Urinary bladder (tissue), 4 donors: ENCODE measurements at places on chromosomes 7 and 10.

DNA sequence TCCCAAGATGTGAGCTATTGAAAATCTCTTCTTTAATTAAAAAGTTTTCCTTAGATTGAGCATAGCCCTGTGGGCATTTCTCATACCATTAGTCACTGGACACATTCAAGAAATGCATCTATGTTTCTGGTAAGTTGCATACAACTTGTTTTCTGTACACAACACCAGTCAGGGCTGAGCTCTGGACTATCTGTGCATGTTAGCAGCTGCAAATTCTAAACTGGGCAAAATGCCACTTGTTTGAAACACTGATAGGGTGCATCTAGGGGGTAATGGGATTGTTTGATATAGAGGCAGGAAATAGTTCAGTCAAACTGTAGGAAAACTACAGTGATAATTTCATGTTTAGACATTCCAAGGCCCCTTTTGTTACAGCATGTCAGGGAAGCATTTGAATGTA lies 145.6 kb upstream of the NPY start:
- no peak for DNase-seq

DNA sequence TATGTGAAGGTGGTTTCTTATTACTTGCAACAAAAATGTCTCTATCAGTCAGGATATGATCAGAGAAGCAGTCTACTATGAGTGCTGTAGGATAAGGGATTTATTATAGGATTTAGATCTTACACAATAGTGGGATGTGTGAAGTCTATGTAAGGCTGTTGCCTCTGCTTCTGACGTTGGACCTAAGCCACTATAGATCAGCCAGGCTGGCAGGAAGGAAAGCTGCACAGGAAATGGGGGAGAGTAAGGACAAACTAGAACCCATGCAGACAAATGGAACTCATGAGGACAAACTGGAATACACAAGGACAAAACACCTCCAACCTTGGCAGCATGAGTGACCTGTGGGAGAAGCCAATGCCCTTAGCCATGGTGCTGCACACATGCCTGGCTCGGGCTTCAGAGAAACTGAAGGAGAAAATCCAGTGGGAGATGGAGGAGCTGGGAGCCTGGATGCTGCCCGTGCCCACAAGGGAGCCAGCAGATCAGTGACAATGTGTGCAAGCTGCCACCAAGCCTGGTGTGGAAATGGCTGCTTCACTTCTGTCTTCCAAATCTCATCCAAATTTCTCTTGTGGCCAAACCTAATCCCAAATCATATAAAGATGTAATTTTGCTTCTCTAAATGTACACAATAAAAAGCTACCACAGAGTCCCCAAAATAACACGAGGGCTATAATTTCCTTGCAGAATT lies 147.0 kb upstream of the PCGF5 start:
- no peak for DNase-seq

DNA sequence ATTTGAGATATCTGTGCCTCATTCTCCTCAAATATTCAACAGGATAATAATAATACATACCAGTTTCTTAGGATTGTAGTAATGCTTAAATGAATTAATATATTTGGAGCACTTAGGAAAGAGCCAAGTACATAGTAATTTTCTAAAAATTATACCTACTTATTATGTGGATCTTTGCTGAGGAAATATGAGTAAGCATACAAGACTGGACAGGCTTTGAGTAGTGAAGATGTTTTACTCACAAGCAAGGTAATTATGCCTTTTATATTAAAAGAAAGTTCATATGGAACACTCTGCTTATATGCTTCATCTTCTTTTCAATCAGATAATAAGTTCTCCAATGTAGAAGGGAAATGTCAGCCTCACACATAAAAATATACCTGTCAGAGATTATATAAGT lies 337.5 kb upstream of the KAT6B start:
- no peak for DNase-seq

DNA sequence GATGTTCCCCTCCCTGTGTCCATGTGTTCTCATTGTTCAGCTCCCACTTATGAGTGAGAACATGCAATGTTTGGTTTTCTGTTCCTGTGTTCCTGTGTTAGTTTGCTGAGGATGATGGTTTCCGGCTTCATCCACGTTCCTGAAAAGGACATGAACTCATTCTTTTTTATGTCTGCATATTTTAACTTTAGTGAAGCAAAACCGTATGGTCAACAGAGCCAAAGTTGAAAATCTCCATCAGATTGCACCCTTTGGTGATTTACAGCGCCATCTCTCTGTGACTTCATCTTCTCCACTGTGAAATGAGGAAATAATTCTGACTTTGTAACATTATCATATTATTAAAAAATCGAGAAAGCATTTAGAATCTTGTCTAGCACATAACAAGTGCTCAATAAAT lies 132.3 kb upstream of the PLXDC2 start:
- no peak for DNase-seq

DNA sequence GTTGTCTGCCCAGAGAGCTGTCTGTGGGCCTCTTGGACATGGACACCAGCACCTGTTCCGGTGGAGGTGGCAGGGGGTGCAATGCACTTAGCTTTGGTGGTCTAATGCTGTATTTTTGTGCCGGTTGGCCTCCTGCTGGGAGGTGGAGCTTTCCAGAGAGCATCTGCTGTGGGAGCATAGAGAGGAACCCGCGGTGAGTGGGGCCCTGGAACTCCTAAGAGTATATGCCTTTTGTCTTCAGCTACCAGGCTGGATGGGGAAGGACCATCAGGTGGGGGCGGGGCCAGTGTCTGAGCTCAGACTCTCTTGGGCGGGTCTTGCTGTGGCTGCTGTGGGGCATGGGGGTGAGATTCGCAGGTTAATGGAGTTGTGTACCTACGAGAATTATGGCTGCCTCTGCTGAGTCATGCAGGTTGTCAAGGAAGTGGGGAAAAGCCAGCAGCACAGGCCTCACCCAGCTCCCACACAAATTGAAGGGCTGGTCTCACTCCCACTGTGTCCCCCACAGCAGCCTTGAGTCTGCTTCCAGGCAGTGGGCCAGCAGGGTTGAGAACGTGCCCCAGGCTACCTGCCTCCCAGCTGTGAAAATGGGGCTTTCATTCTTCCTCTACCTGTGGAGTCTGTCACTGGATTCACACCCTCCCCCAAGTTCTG lies 29.0 kb downstream of the JAKMIP3 start:
- no peak for DNase-seq

- no peak for DNase-seq
Measured at GRCh38 chr10:25175527-25176420, 973 bp downstream of the GPR158 start.

DNA sequence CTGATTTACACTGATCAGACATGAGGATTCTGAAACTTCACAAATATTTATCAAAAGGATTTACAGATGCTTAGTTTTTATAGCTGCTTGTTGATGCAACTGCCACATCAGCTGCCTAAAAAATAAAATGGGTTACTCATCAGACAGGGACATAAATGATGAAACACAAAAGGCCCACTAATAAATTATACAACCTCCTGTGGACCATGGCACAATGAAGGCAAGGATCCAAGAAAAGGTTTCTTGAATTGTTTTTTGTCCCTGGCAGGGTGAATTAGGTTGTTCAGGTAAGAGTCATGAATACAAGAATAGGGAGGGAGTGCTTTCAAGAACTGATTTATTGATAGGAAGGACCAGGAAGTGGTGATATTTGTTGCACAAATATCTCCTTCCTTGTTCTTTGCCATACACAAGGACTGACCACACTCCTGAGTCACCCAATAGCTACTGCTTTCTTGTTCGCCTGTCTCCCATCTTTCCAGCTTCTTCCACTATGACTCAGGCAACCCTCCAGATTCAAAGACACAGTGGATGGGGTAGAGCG lies 234.5 kb downstream of the AHR start:
- no peak for DNase-seq

DNA sequence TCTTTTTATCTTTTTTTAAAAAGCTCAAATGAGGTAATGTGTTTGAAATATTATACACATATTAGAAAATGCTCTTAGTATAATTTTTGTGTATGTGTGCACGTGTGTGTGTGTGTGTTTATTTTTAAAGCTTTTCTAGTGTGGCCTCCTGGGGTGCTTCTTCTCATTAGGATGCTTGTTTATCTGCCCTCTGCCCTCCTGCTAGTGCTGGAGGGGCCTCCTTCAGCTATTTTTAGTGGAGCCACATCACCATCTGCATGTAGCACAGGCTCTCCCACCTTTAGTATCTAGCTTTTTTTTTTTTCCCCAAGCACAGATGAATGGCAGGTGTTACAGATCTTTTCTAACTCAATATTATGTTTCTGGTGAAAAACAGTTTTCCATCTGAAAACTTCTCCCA lies 155.7 kb upstream of the TMEM229A start:
- no peak for DNase-seq

DNA sequence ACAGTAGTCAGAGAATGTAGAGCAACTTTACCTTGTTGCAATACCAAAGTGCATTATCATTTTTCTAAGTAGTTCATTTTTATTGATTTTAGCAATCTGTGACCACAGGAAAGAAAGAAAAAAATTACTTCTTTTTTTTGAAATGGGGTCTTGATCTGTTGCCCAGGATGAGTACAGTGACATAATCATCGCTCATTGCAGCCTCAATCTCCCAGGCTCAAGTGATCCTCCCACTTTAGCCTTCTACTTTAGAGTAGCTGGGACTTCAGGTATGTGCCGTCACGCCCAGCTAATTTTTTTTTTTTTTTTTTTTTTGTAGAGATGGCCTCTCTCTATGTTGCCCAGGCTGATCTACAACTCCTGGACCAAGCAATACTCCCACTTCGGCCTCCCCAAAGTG lies 11.4 kb upstream of the OAT start:
- DNase-seq, result no peak

- DNase-seq, result no peak
Measured at GRCh38 chr7:157853076-157853788, 516.4 kb downstream of the DNAJB6 start.

DNA sequence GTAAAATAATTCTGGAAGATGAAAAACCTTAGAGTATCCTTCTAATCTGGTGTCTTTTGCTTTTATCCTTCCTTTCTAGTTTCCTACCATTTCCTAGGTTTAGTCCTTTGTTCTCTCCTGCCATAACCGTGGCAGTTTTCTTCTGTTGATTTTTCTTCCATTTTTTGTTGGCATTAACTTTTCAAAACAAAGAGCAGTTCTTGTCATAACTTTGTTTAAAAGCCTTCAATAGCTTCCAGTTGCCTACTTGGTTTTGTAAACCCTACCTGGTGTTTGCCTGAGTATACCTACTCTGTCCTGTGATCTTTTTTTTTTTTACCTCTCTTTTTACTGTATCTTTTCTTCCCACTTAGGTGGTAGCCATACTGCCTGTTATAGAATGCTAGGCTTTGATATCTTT lies 125.6 kb downstream of the LYZL1 start:
- DNase-seq, result no peak

- no peak for DNase-seq
Measured at GRCh38 chr7:15326044-15326644, 235.7 kb downstream of the AGMO start.

DNA sequence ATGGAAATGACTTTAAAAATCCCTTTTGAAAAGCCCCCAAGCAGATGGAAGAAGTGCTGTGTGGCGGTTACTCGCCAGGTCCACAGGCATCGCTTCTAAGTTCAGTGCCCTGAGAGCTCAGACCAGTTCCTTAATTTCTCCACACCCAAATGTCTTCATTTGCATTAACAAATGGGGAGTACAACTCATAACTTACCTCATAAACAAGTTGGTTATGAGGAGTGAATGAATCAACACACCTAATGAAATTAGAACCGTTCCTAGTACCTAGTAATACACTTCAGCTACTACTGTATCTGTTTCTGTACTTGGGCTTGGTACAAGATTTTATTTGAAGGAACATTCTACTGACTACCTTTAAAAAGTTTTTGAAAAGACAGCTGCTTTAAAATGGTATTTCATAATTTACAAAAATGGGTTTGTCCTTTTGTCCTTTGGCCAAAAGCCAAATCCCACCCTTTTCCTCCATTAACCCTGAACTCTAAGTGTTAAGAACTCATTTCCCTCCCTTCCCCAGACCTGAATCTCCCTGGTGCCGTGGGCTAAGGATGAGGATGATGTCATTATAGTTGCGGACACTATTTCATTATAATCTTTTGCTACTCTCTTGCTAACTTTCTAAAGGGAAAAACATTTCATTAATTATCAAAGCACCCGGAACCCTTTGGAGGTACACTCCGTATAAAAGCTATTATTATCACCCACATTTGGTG lies 221.5 kb upstream of the CELF2 start:
- DNase-seq, result no peak

- no peak for DNase-seq
Measured at GRCh38 chr7:30886608-30887011, 25.0 kb upstream of the AQP1 start.

- no peak for DNase-seq
Measured at GRCh38 chr7:24727154-24728120, 29.8 kb downstream of the GSDME start.

DNA sequence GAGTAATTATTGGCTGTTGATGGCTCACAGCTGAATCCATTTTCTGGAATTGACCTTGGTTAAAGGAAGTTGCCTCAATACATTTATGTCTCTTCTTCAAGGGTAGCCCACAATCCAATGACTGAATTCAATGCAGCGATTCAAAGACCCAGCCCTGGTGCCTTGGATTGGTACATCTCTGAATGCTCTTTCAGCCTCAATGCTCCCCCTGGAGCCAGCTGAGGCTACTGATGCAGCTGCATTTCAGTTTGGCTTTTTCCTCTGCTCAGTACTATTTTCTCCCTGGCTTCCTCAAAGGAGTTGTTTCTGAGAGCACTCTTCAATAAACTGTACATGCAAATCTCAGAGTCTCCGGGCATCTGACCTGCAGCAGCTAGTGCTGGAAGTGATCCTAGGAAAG lies 633 bp upstream of the EBLN1 start:
- no peak for DNase-seq

GRCh38 chr7:4606797-4607196 lies 75.3 kb upstream of the FOXK1 start:
- no peak for DNase-seq

- DNase-seq, result no peak
Measured at GRCh38 chr7:43650457-43651052, 67.6 kb downstream of the STK17A start.

DNA sequence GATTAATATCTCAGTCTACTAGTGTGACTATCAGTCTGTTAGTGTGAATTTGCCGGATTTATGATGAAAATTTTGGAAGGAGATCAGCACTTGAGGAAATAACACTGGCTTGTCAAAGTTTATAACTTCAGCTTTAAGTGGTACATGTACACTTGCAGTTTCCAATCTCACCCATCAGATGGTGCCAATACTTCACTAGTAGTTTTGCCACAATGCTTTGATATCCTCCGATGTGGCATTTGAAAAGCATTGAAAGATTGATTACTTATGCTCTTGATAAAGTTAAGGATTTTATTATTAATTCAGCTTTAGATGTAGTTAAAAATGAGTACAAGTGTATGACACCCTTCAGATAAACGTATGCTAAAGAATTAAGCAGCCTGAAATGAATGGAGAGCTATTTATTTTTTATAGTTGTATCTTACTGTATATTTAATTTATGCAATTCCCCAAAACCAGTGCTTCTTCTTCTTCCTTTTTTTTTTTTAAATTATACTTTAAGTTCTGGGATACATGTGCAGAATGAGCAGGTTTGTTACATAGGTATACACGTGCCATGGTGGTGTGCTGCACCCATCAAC lies 98.2 kb downstream of the ANLN start:
- no peak for DNase-seq

GRCh38 chr7:143382791-143383641 lies 1.9 kb downstream of the ZYX start:
- DNase-seq, result no peak

- no peak for DNase-seq
Measured at GRCh38 chr7:115096262-115096661, 174.4 kb downstream of the MDFIC start.

GRCh38 chr7:91457208-91457607 lies 193.0 kb downstream of the FZD1 start:
- no peak for DNase-seq
